HFF-Myc (cell line): ENCODE measurements at places on chromosomes 6 and 20.

- no peak for DNase-seq
These were observed 140.8 kb downstream of the ZFAND3 start for GRCh38 chr6:37960139-37960935.

DNA sequence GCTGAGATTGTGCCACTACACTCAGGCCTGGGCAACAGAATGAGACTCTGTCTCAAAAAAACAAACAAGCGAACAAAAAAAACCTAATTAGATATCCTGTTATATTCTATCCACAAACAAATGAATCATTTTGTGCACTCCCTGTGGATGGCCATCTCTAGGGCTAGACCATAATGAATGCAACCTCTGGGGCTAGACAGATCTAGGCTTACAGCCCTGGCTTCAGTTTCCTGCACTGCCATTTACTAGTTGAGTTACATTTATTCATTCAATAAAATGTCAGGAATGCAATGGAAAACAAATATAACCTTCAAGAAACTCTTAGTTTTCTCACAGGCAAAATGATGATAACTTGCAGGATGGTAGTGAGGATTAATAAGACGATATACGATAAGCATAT, 6.6 kb upstream of the RNF8 start:
- DNase-seq: no peak

- DNase-seq: no peak
These were observed 105.1 kb downstream of the TRMT11 start for GRCh38 chr6:126091466-126091865.

GRCh38 chr6:108115598-108116058, 41.1 kb upstream of the OSTM1 start:
- DNase-seq: no peak

DNA sequence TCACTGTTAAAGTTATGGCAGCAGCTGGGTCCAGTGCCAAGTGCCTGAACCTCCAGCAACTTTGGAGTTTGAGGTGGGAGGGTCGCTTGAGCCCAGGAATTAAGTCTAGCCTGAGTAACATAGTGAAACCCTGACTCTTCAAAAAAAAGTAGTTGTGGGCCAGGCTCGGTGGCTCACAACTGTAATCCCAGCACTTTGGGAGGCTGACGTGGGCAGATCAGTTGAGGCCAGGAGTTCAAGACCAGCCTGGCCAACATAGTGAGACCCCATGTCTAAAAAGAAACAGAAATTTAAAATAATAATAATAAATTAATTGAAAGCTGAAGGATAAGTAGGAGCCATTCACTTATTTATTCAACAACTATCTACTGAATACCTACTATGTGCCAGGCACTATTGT, 33.8 kb downstream of the FKBP5 start:
- no peak for DNase-seq

GRCh38 chr20:42401613-42402012, 783.4 kb upstream of the CHD6 start:
- no peak for DNase-seq

DNA sequence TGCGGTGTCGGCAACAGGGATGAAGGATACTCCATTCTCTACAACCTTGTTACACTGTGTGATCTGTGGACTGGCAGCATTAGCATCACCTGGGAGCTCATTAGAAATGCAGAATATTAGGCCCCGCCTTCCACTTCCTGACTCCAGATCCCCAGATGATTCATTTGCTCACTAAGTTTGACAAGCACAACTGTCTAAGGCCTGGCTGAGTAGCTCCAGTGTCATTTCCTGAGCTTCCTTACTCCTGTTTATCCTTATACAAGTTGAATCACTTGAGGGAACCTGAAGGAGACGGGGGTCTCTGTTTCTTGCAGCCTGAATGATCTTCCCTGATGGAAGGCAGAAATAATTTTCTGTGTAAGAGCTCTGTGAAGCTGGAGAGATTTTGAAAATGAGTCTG, 32.7 kb upstream of the PROKR2 start:
- no peak for DNase-seq

GRCh38 chr6:129183187-129183591, 300.3 kb downstream of the LAMA2 start:
- no peak for DNase-seq

- no peak for DNase-seq
These were observed 208.6 kb downstream of the MOXD1 start for GRCh38 chr6:132192631-132193030.

DNA sequence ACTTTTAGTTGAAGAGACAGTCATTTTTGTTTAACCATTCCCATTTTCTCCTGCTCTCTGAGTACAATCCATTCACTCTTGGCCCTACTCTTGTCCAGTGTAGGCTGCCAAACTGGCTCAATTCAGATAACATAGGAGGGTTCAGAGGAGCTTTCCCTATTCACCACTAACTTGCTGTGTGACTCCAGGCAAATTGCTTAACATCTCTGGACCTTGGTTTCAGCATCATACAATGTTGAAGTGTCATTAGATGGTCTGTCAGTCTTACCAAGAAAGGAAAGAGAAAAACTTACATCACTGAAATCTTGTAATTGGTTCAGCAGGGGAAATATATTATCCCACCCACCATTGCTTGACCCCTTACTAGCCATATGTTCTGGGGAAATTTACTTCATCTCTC, 171.4 kb upstream of the MCHR2 start:
- no peak for DNase-seq

- no peak for DNase-seq
These were observed 11.9 kb downstream of the CCDC167 start for GRCh38 chr6:37487591-37488380.

GRCh38 chr20:59455402-59456341, 148.7 kb upstream of the PHACTR3 start:
- no peak for DNase-seq

GRCh38 chr6:130666786-130667185, 160.4 kb upstream of the SMLR1 start:
- DNase-seq: no peak

GRCh38 chr20:1493536-1493935, 2.3 kb upstream of the SIRPB2 start:
- no peak for DNase-seq

DNA sequence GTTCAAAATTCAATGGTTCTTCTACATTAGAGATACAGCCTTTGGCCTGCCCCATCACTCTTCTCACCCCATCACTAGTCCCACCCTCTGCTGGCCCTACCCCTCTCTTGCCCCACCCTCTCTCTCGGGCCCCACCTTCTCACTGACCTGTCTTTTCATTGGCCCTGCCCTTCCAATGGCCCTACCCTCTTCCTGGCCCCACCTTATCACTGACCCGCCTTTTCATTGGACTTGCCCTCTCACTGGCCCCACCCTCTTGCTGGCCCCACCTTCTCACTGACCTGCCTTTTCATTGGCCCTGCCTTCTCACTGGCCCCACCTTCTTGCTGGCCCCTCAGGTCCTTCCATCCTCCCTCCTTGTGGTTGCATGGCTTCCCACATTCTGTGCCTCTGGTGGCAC, 107.2 kb upstream of the PLEKHG1 start:
- DNase-seq: peak; percentile 58

DNA sequence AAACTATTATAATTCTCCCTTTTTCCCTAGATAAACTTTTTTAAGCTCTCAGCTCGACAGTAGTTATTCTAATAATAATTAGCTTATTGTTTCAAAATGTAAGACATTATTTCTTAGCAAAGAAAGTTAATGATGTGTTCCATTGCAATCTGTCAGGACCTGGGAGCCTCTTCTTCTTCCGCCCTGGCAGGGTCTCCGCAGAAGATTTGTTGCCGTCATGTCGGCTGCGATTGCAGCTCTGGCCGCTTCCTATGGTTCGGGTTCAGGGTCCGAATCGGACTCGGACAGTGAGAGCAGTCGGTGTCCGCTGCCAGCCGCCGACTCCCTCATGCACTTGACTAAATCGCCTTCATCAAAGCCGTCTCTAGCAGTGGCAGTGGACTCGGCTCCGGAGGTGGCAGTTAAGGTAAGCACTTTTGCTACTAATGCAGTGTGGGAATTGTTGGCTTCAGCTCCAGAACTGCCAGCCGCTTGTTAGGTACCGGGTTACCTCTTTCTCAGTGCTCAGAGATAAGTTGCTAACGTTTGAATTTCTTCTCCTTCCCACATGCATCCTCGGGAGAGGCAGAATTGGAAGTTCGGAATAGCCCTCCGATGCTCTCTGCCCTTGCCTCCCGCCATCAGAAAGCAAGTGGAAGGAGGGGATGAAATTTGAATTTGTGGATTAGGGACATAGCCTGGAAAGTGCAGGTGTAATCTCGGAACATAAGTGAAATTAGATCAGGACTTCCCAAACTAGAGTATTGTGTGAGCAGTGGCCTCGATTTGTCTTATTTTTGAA, at the start of gene CDC40:
Gene CDC40 (plus strand): TSS at position 200 of the 781 bp plus-strand sequence. CDS start 18 bp downstream, at position 218.
- DNase-seq: no peak

DNA sequence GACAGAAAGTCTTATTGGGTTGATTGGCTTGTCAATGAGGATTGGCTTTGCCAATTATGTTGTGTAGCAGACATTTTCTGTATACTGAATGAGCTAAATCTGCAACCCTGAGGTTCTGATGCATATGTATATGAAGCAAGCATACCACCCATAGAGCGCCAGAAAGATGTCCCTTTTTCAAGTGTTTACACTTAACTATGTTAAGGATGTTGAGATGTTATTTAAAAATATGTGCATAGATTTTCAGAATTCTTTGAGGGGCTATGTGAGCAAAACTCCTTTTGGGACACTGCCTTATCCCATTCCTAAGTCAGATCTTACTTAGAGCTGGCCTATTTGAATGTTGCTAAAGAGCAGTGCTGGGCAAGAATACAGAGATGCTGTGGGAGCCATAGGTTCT, 1.9 kb downstream of the AIG1 start:
- DNase-seq: no peak

GRCh38 chr6:107488875-107489635, 862 bp upstream of the SOBP start:
- DNase-seq: no peak

GRCh38 chr6:14212020-14212419, 94.4 kb downstream of the CD83 start:
- no peak for DNase-seq

GRCh38 chr6:159691133-159691962, 1.7 kb downstream of the SOD2 start:
- DNase-seq: peak; percentile 59

GRCh38 chr20:53865901-53866793, 204.2 kb downstream of the BCAS1 start:
- DNase-seq: no peak

DNA sequence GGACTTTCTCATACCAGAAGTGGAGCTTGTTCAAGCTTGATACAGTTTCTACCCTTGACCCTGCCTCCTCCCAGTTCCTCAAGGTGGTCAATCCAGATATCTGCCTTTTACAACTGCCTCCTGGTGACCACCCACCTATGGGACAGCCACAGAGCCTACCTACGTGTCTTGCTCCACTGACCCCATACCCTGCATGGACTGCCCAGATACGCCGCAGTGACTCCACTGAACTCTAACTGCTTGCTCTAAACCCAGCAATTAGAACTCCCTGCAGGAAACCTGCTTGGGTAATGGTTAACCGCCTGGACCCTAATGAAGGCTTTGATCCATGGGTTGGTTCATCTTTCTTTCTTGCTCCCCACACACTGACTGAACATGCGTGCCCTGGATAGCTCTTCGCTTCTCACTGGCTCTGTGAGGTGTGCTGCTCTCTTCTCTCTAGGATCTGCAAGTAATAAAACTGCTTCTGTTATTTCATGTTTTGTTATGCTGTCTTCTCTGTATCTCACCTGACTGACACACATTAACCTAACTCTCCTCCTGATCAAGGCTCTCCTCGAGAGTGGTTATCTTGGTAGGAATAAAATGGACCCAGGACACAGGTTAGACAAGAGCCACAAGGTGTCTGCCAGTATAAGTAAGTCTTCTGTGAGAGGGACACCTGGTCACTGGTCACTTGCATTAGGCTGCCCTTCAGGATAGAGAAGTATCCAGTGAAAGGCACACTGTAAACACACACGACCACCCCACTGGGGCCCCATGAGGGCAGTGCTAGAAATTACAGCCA, 79.2 kb downstream of the CHD6 start:
- no peak for DNase-seq

GRCh38 chr20:63325021-63325471, 32.1 kb downstream of the COL20A1 start:
- no peak for DNase-seq

DNA sequence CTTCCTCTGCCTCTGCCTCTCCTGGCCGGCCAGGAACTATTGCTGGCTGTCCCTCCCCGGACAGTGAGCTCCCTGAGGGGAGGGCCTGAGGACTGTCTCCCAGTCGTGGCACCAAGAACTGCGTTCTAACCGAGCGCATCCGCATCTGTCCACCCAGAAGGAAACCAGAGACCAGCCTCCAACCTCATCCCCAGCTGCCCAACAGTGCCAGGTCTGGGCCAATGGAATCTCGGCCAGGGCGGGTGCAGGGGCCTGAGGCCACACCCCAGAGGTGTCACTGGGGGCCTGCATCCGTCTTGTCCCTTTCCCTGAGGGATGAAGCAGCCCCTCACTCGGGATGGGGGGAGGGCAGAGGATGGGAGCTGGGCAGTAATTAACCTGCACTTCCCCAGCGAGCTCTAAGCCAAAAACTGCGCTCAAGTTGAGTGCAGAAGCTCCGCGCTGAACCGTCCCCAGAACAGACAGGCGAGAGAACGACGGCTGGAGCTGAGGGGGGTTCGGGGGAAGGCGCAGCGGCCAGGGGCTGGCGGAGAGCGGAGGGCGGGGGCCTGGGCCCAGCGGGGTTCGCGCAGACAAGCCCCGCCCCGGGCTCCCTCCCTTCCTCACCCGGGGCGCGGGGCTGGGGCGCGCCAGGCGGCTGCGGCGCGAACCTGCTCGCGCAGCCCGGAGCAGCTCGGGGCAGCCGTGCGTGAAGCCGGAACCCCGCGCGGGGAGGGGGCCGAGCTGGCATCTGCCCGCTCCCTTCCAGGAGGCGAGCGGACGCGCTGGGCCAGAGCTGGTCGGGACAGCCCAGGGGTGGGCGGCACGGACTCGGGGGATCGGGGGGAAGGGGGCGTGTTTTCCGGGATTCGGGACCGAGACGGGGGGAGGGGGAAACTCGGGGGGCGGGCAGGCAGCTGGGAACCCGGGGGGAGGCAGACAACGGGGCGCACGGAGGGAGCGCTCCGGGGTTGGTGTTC, 1.4 kb downstream of the TFEB start:
- no peak for DNase-seq

- DNase-seq: no peak
These were observed at the start of gene TMEM244 for GRCh38 chr6:129860908-129861665. TMEM244 (minus strand) TSS chr6:129861315; CDS start chr6:129861188, 127 bp downstream.
